ENCODE measurements at places on chromosomes 11 and 22.

GRCh38 chr11:1192741-1193325 is 30.0 kb upstream of the MUC5B start:
- DNase-seq = peak; percentile 2

- DNase-seq = no peak
Measured at GRCh38 chr11:115700981-115701875, 197.0 kb upstream of the CADM1 start.

DNA sequence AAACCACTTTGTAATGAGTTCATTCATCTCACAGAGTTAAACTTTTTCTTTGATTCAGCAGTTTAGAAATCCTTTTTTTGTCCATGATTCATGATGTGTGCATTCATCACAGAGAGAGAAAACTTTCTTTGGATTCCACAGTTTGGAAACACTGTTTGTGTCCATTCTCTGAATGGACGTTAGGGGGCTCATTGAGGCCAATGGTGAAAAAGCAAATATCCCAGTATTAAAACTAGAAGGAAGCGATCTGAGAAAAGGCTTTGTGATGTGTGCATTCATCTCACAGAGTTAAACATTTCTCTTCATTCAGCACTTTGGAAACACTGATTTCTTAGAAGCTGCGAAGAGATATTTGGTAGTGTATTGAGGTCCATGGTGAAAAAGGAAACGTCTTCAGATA is 155.6 kb upstream of the TRIM48 start:
- DNase-seq = no peak

DNA sequence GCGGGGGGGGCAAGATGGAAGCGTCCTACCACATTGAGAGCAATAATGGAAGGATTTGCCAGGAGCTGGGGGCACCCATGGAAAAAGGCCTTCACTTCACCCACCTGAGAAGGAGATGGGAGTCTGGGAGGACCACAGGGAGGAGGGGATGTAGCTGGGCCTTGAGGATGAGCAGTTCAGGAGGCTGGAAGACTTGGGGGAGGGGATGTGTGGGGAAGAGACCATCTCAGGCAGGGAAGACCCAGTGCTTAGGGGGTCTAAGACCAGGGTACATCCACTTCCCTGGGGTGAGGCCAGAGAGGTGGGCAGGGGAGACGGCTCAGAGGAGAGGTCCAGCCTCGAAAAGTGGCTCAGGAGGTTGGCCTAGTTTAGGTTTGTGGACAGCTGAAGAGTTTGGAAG is 71.3 kb upstream of the TCF20 start:
- DNase-seq = no peak

- no peak for DNase-seq
Measured at GRCh38 chr11:71499125-71499524, 27.9 kb upstream of the KRTAP5-7 start.

DNA sequence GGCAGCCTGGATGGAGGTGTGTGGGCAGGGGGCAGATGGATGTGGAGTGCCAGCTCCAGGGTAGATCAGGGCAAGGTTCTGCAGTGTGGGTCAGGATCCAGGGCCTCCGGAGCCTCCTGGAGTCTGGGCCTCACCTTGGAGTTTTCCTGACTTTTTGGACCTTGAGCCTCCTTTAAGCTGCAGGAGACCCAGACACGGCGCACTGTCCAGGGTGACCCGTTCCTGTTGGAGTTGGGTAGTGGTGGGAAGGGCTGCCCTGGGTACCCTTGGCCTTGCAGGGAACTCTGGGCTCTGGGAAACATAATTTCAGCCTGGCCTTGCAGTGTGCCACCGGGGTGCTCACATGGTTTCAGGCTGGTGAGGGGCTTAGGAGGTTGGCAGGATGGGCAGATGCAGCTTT is 17.0 kb downstream of the MGAT3 start:
- no peak for DNase-seq

DNA sequence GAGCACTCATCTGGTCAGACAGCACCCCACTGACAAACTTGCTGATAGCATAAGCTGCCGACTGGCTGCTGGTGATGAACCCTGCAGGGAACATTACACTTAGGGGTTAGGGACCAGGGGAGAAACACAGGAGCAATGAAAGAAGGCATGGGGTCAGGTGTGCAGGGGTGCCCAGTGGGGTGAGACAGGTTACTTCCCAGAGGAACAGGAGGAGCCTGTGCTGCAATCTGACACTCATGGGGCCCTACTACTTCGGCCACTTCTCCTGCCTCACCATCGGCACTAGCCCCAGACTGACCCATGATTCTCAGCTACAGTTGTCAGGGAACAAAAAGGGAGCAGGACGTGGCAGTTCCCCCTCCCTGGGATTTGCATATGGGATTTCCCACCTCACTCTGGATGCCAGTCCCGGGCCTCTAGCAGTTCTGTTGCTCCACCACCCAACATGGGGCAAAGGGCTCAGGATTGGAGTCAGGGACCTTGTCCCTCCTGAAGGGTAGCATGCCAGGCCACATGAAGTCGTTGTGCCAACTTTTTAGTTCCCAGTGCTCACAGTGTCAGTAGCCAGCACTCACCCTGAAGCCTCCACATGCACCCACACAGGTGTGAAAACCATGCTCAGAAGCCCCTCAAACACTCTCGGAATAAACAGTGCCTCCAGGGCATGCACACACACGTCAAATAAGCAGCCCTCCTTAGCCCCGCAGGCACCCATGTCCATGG is 2.2 kb downstream of the SLC37A4 start:
- no peak for DNase-seq

- DNase-seq = no peak
Measured at GRCh38 chr11:19164230-19164855, 37.4 kb downstream of the CSRP3 start.

DNA sequence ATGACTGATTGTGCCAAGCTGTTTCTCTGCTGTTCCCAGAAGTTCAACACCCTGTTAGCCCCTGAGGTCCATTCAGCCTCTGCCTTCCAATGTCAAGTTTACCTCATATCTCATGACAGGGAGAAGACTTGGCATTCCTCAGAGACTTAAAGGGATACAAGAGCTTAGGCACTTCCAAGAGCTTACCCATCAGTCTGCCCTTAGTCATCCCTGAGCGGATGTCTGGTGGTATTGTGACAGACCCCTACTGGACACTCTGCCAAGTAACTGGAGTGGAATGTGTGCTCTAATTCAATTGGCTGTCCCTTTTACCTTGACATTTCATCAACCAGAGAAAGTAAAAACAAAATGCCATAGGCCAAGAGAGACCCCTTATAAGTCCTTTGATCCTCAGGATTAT is 151.5 kb downstream of the AASDHPPT start:
- no peak for DNase-seq

DNA sequence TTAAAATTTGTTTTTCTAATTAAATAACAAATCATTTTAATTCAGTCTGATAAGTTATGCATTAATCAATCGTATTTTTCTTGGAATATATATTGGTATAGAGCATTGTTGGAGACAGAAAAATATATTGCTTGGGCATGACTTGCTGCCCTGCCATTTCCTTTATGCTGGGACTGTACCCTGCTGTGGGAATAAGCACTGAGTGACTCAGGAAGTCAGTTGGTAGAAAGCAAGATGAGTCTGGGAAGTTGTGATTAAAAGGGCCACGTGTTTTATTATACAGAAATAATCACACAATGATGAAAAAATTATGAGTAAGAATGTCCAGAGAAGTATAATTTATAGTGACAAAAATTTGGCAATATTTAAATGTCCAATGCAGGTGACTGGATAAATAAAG is 139.5 kb downstream of the KIF18A start:
- DNase-seq = no peak

DNA sequence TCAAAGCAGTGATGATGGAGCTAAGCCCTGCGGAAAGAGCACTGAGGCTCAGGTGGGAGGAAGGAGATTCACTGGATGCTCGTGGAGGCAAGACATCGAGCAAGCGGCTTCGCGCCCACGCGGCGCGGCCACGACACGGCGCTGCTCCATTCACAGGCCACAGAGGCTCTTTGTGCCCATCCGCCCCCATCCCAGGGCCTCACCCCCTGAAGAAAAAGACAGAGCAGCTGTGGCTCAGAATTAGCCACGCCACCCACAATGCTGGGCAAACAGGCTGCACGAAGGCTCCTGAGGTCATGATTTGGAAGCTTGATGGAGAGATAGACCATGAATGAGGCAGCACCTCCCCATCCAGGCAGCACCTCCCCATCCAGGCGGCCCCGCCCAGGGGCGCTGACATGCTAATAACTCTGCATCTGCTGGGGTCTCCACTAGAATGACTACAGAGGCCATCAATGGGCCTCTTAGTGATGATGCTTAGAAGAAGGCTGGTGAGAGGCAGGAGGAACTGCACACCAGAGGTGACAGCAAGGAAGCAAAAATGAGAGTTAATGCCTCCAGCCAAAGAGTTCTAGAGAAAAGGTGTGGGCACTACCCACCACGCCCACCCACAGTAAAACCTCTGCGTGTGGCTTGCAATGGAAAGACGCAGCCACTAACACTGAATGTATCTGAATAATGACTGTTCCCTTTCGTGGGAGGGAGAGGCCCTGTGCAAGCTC is 43.5 kb downstream of the MYH9 start:
- no peak for DNase-seq
